ENCODE measurements at places on chromosomes 3 and 15.
A peak's percentile ranks its signal among the peaks of the same experiment; 100 is the strongest.

- DNase-seq = no peak
These were observed 144.6 kb downstream of the THSD4 start for GRCh38 chr15:71259866-71260265.

DNA sequence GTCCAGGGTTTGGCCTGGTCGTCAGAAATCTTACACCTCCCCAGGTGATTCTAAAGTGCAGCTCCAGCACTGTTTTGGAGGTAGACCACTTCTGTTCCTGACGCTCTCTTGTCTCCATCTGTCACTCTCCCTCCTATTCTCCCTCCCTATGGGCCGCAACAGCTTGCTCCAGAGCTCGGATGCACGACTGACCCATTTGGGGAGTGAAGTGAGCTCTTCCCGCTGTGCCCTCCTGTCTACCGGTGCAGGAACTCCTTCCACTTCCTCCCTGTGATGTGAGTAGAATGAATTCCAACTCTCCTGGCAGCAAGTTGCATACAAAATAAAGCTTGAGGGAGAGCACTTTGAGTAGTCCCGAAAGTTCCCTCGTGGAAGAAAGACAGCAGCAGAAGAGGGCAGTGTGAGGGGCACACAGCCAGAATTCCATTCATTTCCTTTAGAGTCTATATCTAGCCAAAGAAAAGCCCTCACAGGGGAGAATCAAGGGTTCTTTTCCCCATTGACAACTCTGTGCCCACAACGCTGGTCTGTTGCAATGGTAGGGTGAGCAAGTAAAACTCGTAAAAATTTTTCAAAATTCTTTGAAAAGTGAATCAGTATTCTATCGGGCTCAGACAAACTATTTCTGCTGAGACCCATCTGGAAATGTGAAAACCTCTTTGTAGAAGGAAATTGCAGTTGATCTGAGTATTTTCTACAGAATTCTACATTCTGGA is 39.9 kb upstream of the BDH1 start:
- no peak for DNase-seq

- DNase-seq = peak; percentile 20
These were observed 59.2 kb upstream of the IL12A start for GRCh38 chr3:159929171-159930141.

- DNase-seq = no peak
These were observed 711.6 kb downstream of the MECOM start for GRCh38 chr3:168951884-168952283.

DNA sequence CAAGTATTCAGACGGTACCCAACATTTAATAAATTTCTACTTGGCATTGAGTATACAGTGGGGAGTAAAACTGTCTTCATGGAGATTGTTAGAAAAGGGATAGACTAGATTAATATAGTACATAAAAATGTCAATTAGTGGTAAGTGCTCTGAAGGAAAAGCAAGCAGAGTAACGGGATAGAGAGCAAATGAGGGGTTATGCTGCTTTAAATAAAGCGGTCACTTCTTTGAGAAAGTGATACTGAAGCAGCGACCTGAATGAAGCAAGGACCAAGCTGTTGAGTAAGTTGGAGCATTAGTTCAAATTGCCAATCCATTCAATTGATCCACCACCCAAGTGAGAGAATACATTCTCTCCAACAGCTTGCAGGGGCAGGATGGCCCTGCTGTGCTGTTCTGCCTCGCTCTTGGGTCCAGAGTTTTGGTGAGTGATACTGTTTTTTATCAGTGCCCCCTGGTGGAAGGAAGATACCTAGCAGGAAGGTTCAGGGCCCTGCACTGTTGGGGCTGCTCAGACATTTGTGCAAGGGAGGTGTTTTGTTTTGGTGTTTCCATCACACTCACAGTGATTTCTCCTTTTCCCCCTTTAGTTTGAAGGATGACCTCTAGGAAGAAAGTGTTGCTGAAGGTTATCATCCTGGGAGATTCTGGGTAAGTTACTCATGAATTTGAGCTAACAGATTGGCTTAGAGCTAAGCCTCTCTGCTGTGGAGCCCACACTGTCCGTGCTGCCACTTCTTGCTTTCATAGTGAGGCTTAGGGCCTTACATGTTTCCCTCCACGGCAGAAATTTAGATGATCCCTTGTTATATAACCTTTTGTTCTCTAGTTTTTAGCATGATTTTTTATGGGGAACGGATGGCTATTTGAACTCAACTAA is 69.0 kb downstream of the RAB7A start:
- peak; percentile 85 for DNase-seq

- DNase-seq = no peak
These were observed 198.0 kb upstream of the PFN2 start for GRCh38 chr3:150168698-150169097.

- no peak for DNase-seq
These were observed 24.7 kb downstream of the GOLGA6L2 start for GRCh38 chr15:23422099-23422945.

DNA sequence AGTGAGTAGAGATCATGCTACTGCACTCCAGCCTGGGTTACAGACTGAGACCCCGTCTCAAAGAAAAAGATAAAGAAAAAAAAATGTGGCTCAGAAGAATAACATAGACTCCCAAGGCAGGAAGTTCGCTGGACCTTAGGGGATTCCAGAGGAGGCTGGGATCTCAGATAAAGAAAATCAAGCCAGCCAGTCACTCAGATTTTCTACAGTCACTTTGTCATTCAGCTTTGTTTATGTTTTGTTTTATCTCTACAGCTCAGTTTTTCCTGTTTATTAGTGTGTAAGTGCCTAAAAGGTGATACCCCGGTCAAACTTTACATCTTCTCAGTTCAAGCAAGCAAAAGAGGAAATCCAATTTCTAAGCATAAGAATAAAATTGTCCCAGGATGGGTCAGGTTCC is 6.3 kb downstream of the TMEM202 start:
- DNase-seq = no peak
